Hematopoietic multipotent progenitor cell treated with erythropoietin and hydrocortisone succinate and interleukin-3 and kit ligand, for 15 days (in vitro differentiated cells): ENCODE measurements at places on chromosomes 1 and 21.

DNA sequence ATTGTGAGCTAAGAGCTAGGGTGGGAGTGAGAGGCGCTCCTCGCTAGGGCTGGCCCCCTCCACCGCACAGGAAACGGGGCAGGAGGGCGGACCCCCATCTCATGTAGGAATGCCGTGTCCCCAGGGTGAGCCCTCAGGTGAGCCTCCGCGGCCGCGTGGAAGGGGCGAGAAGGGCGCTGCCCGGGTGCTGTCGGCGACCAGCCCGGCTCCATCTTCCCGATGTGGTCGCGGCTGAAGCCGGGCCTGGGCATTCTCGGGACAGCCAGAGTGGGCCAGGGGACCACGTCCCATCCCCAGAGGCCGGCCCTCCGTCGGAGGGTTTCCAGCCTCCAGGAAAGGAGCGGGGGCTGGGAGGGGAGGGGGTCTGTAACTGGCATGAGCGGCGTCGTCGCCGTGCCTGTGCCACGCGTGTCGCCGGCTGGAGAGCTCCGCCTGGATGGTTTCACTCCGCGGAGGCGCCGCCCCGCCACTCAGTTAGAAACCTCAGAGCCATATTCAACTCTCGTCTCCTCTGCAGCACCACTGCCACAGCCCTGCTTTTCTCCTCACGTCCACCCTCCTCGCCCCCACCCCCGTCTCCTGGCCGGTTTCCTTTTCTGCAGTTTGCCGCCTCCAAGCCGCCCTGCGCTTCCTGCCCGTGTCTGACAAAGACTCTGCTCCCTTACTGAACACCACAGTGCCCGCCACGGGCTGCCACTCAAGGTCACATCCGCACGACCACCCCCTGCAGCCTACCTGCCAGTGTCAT lies at the start of gene TMEM269:
Gene TMEM269 (plus strand): TSS at position 46 of the 748 bp plus-strand sequence. CDS start 4,903 bp downstream, outside the sequence.
- DNase-seq: no peak

DNA sequence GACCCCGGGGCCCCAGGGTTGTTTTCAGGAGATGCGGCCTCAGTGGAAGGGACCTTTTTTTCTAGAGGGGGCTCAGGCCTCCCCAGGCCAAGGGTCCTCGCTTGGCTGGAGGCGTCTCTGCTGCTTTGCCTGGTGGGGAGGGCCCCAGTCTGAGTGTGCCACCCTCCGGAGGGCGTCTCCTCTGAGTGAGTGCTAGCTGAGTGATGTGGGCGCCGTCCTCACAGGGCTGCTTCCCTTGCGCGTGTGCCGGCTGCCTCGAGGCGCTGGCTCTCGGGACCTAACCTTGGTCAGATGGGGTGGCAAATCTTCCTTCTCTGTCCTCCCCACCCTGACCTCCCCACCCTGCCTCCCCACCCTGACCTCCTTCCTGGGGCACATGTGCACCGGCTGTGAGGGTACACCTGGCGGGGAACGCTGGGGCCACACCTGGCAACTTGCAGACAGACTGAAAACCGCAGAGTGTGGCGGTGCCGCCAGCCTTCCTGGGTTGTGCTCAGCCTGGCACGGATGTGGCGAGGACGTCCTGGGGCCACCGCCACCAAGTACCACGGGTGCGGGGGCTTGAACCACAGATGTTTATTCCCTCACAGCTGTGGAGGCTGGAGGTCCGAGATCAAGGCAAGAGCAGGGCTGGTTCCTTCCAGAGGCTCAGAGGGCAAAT lies 93.0 kb upstream of the TTC34 start:
- DNase-seq: no peak

DNA sequence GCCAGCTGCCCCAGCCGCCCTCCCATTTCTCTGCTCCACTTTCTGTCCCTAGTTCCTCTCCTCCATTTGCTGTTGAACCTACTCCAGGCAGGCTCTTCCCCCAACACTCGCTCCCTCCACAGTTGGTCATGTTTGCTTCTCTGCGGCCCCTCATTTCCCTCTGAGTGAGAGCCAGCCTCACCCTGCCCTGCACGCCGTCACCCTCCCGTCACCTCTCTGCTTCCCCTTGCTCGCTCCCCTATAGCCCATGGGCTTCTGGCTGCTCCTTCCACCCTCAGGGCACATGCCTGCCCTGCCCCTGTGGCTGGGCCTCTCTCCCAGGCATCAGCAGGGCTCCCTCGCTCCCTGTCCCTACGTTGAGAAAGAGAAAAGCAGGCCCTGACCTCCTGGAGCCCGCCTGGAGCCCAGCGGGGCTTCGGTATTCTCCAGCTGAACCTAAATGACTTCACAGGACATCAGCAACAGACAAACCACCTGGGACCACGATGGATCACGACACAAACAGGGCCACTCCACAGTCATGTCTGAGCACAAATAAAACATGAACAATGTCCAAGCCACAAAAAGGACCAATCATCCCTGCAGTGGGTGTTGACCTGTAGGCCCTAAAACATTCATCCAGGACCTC lies 13.3 kb upstream of the THEMIS2 start:
- DNase-seq: no peak

DNA sequence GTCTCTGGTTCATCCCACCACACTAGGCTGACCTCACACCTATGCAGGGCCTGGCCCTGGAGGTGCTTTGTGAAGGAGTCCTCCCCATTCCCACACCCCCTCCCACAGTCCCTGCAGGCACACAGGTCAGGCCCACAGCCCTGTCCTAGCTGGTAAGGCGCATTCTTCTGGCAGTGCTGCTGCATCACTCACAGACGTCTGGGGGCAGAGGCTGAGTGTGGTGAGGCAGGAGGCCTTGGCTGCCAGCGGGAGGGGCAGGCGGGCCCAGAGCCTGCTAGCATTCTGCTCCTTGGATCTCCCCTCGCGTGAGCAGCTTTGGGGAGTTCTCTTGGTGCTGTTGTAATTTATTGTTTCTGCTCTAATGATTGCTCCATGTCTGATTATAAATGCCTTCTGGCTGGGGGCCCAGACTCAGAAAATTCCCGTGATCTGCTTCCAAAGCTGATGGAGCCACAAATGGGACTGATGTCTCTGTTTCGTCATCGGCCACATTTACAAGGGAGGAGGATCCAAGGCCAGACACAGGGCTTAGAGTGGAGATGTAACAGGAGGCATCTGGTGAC lies 62.9 kb downstream of the TRABD2B start:
- no peak for DNase-seq

DNA sequence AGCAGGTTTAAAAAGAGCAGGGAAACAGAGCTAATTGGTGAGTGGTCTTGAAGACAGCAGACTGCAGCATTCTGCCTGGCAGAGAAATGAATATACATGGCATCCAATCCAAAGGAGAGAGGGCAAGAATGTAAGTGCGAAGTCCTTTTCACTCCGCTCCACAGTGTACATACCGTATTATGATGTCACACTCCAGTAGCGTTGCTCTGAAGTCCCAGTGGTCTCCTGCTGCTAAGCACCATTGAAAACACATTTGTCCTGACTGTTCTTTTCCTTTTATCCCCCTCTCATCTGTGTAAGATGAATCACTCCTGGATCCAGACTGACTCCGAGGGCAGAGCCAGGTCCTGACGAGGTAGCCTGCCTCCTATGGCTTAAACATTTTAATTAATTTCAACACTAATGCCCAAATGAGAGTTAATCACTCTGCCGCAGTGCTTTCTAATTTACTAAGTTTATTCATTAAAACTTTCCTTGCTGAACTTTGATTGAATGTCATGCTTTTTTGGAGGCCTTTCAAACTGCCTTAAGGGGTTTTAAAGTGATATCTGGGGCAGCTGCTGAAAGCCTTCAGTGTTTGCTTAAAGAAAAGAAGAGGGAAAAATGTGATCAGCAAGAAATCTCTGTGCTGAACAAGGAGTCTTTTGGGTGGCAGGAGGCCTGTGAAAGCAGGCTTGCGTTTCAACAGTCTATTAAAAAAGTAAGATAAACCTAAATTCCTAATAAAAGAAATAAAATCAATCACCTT lies 227.2 kb downstream of the ATG4C start:
- no peak for DNase-seq

DNA sequence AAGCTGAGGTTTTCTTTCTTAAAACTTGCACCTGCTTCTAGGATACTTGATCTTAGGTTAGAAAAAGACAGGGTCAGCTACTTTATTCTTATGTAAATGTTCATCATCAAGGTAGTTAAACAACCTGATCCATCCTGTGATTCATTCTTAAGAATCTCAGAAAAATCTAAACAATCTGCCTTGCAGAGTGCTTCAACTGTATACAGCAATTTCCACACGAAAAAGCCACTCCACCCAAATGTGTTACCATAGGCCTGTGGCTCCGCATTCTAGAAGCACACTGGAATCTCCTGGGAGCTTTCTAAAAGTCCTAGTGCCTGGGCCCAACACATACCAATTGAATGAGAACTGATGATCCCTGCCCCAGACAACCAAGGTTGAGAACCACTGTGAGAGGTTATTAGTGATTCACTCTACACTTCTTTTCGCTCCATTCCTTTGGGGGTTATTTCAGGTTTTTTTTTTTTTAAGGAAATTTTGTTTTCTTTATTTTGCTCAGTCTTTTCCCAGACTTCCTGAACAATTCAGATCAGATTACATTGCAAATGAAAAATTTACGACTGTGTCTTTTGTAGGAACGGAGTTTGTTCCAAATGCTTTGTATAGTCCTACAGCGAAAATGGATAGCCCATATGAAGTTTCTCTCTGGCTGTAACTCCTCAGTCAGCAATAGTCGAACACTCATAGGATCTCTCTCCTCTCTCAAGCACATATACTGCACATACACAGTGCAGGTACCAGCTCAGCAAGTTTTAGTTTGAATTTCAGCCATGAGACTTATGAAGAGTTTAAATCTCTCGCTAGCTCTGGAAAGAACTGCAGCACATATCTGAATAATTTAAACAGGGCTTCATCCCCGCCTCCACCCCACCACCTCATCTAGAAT lies 16.1 kb downstream of the SMYD2 start:
- no peak for DNase-seq

DNA sequence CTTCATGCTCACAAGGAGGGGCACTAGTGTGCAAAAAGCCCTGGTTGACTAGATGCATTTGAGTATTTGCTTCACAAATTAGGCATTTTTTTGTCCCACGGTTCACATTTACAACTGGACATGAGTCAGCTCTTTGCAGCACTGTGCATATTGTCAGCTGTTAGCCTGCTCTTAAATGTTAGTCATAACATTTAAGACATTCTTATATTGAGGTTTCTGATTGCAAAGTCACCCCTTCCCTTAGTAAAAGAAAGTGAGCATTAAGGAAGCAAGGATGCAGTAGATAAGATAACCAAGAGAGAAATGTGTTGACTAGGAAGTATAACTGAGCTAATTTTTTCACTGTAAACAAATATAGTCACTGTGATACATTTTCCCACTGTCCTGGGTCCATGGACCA lies 132.6 kb upstream of the CTTNBP2NL start:
- no peak for DNase-seq

GRCh38 chr1:159881622-159882526 lies 18.1 kb downstream of the CFAP45 start:
- peak; percentile 51 for DNase-seq

GRCh38 chr1:94006604-94007003 lies 97.4 kb upstream of the GCLM start:
- no peak for DNase-seq

DNA sequence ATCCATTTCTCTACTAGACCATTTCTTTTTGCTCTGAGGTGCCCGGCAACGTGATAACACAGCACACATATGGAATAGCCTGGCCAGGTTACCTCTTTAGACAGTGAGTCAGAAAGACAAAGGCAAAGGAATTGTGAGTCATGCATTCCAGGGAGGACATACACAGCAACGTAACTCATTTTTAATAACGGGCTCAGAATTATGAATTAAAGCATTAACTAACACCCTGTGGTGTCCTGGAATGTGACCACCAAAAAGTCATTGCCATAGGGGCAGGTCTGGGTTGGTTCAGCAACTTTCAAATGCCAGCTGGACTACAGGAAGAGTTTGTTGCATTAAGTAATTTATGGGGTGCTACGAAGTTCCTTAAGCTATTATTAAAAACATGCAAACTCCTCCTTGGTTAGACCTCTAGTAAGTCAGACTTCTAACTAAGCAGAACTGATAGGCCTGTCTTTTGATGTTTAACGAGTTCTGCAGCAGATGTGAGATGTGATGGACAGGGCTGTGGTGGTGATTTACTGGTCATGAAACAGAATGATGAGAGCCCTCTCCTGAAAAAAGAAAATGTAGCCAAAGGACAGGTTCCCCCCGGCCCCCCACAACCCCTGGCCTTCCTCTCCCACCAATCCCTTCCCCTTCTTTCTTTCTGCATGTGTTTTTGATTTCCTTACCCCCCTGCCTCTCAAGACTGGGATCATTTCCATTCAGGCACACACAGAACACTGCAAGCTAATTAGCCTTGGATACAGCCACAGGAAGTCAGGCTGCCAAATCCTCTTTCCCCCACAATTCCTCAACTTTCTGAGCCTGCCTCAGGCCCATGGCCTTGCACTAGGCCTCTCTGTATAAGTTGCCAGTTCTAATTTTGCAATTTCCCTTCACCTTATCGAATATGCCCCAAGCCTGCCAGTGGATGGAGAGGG lies 88.9 kb upstream of the HAO2 start:
- DNase-seq: no peak
